ENCODE measurements at places on chromosomes 12 and 14.

DNA sequence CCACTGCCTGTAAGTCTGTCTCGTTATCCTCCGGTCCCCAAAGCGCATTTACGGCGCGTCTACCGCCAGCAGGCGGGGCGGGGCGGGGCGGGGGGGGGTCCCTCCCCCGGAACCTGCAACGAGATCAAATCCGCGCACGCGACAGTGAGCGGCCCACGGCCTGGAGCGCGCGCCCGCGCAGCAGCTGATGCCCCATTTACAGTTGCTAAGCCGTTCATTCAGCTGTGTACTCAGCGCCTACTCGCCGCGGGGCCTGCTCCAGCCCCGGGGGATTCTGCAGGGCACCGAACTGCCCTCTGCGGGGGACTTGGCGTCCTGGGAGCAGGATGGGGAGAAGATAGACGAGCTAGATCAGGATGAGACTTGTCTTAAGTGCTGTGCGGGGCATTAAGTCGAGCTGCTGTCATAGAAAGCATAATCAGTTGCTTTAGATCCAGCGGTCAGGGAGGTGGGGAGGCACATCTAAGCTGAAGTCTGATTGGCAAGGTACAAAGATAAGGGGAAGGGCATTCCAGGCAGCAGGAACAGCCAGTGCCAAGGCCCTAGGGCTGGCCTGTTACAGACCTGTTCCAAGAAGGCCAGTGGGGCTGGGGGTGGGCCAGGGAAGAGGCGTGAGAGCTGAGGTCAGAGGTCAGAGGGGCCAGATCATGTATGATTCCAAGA, 1.4 kb upstream of the CCDC85C start:
- DNase-seq = peak; percentile 60

DNA sequence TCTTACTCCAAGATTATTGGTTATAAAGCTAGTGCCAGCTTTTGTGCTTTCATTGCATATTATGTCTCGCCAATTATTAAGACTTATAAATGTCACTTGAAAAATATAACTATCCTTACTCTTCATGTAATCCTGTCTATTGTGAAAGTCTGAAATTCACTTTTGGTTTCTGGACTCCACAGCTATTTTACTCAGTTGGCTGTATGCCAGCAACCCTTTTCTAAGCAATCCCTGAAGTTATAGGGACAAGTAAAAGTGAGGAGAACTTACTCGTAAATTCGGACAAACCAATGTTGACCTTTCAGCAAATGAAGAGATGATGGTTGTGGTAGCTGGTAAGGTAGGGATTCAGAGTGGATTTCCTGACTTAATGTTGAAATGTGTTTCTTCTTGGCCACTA, 196.3 kb downstream of the NPAS3 start:
- no peak for DNase-seq

DNA sequence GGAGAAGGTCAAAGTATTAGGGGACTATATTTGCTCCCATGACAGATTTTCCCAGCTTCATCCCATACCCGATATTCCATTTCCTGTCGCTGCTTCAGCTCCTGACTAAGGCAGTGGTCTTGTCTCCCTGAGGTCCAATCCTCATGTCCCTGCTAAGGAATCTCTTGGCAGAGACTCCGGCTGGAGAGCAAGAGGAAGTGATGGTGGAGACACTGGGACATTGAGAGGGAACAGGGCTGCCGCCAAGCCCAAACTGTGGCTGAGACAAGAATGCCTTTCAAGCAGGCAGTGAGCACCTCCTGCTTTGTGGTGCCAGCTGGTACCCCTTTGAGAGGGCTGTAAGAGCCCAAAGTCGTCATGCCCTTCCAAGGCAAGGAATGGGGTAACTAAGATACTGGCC, 5.5 kb downstream of the SP7 start:
- no peak for DNase-seq

GRCh38 chr14:93035917-93036651, 79.6 kb downstream of the ITPK1 start:
- no peak for DNase-seq

GRCh38 chr14:67526676-67527459, 6.2 kb upstream of the PLEKHH1 start:
- no peak for DNase-seq

Data from stimulated activated CD8-positive, alpha-beta memory T cell treated with anti-CD3 and anti-CD28 coated beads, Interleukin-15, amount 100 ng/mL, for 48 hours (primary cell).